ENCODE measurements at places on chromosomes 3 and 15.
A peak's percentile ranks its signal among the peaks of the same experiment; 100 is the strongest.

DNA sequence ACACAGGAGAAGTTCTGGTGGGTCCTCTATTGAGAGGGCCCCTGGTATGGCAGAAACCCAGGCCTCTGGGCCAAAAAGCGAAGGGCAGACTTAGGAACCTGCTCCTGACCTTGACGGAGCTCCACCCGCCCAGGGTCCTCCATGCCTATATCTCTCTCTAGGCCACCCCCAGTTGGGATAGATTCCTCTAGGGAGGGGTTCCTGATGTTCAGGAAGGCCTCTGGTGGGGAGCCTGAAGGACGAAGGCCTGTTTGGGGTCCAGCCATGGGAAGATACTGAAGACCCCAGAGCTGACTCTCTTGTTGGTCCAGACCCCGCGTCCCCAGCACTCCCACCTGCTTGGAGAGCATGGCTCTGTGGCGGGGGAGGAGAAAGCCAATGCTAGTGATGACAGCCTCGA lies 104.2 kb downstream of the CORO2B start:
- no peak for DNase-seq

- DNase-seq, result no peak
Observed at GRCh38 chr3:16464511-16465148, 48.9 kb downstream of the RFTN1 start.

GRCh38 chr15:85406916-85407315 lies 26.5 kb downstream of the AKAP13 start:
- peak; percentile 10 for DNase-seq

GRCh38 chr3:72816862-72817355 lies 31.3 kb downstream of the SHQ1 start:
- no peak for DNase-seq

DNA sequence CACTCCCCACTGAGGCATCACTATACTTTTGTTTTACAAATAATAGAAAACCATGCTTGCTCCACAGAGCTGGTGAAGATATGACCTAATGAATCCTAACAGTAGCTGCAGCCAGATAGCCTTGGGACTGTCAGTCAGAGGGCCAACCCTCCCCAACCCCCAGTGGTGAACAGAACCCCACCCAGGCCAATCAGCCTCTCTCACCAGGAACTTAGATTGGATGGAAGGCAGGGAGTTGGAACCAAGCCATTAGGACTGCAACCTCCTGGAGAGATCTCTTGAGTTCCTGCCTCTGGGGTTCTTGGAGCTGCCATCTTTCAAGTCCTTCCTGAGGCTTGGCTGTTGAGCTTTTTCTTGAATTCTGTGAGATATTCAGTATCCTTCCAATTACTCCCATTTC lies 3.0 kb upstream of the MRPS22 start:
- DNase-seq, result no peak

- DNase-seq, result peak; percentile 1
Observed at GRCh38 chr15:76994001-76994400, 925 bp upstream of the PSTPIP1 start.

DNA sequence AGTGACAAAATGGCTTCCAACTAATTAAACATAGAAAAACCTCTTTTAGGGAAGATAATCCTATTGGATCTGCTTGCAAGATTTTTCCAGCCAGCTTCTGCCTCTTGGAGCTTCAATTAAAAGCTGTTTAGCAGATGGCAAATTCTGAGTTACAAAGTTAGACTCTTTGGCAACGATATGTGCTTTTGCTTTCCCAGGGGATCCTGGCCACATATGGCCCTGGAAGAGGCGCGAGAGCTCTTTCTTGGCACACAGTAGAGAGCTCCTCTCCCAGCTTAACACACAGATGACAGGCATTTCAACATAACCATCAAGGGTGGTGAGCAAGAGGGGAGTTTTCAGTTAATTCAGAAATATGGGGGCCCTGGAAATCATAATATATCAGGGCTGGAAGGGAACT lies 41.6 kb upstream of the GALNT15 start:
- DNase-seq, result no peak

GRCh38 chr3:31129241-31129640 lies 234.8 kb upstream of the GADL1 start:
- DNase-seq, result no peak

- no peak for DNase-seq
Observed at GRCh38 chr3:115996420-115997108, 373.3 kb downstream of the GAP43 start.

DNA sequence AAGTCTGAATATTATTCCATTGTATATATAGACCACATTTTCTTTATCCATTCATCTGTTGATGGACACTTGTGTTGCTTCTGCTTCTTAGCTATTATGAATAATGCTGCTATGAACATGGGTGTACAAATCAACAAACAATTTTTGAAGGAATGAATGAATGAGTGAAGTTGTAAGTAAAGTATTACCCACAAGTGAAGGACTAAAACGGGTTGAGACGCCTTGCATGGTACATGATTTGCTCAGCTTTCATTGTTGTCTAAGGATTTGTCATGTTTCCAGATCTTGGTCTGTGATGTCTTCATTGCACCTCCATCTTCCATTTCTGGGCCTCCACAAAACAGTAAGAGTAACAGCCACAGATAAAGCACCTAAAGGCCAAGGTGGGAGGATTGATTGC lies 20.5 kb downstream of the IFT122 start:
- DNase-seq, result no peak

- no peak for DNase-seq
Observed at GRCh38 chr3:190695225-190695624, 167.3 kb downstream of the GMNC start.

- no peak for DNase-seq
Observed at GRCh38 chr15:62881056-62881455, 161.5 kb upstream of the TPM1 start.

- DNase-seq, result no peak
Observed at GRCh38 chr3:111284503-111285183, 213.0 kb downstream of the NECTIN3 start.

GRCh38 chr3:118641608-118642007 lies 393.0 kb downstream of the IGSF11 start:
- no peak for DNase-seq

- DNase-seq, result no peak
Observed at GRCh38 chr3:136385457-136385856, 135.3 kb downstream of the PCCB start.

GRCh38 chr15:60191821-60192220 lies 187.7 kb downstream of the FOXB1 start:
- DNase-seq, result no peak

DNA sequence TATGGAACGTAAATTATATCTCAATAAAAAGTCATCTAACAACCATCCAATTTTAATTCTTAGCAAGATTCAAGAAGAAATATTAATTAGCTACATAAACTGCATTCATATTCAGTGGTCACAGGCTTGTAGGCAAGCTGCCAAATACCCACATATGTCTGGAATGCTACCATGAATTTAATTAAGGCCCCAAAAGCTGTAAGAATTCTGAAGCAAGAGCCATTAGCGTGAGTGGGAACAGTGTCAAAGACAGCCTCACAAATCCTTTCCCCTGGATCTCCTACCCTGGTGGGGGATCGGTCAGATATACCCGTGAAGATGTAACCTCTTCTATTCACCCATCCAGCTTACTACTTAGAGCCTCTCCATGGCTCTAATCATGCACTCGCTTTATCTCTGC lies 40.0 kb downstream of the ATG7 start:
- DNase-seq, result no peak

- no peak for DNase-seq
Observed at GRCh38 chr3:132804498-132804897, 82.3 kb upstream of the NPHP3 start.

GRCh38 chr3:174325171-174325570 lies 534.0 kb upstream of the NAALADL2 start:
- no peak for DNase-seq

GRCh38 chr3:36686516-36686915 lies 77.8 kb downstream of the DCLK3 start:
- no peak for DNase-seq

- no peak for DNase-seq
Observed at GRCh38 chr3:191008074-191008473, 145.6 kb upstream of the GMNC start.

All from ACHN (cell line).